Stimulated activated CD4-positive, alpha-beta T cell treated with anti-CD3 and anti-CD28 coated beads, Interleukin-15, amount 100 ng/mL, for 1 hour (primary cell): ENCODE measurements at places on chromosomes 2 and 18.

DNA sequence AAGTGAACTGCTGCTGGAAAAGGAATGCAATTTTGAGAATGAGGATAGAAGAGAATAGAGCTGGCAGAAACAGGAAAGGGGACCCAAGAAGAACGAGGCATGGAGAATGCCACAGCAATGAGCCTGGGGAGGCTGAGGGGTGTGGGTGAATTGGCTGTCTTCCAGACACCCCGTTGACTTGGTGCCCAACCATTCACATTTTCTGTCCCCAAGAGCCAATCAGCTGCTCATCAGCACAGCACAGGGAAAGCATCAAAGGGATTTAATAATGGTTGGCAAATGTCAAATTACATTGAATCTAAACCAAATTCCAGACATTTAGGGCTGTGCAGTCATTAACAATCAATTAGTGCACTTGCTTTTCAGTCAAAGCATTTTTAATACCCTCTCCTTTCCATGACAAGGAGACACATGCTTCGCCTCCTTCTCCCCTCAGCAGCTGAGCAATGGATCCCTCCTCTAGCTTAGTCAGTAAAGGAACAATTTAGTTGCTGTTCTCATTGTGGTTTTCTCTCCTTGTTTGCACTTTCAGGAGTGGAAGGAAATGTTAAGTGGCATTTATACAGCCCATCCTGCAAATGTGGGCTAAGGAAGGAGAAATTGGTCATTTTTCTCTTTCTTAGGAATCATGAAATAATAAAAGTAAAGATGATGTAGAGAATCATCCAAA lies 98.8 kb downstream of the KLF7 start:
- no peak for DNase-seq

- DNase-seq, result no peak
Observed at GRCh38 chr2:38685116-38685735, 19.3 kb downstream of the GALM start.

- DNase-seq, result no peak
Observed at GRCh38 chr18:9319333-9319732, 15.2 kb upstream of the TWSG1 start.

- DNase-seq, result no peak
Observed at GRCh38 chr2:219631904-219632759, 4.7 kb downstream of the SLC4A3 start.

DNA sequence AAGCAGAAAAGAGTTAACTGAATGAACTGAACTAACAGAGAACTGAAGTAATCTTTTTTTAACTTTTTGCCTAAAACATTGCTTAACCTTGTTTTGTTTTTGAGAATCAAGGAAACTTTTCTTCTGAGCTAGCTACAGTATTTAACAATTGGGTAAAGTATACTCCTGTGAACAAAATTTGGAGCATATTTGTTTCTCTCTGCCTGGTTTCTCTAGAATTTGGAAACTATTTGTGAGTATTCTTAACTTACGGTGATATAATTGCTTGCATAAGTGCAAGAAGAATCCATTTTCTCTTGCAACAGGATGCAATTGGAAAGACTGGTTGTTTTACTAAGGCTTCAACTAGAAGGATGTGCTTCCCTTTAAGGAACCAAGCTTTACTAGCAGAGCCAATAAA lies 65.9 kb upstream of the FAM98A start:
- no peak for DNase-seq

DNA sequence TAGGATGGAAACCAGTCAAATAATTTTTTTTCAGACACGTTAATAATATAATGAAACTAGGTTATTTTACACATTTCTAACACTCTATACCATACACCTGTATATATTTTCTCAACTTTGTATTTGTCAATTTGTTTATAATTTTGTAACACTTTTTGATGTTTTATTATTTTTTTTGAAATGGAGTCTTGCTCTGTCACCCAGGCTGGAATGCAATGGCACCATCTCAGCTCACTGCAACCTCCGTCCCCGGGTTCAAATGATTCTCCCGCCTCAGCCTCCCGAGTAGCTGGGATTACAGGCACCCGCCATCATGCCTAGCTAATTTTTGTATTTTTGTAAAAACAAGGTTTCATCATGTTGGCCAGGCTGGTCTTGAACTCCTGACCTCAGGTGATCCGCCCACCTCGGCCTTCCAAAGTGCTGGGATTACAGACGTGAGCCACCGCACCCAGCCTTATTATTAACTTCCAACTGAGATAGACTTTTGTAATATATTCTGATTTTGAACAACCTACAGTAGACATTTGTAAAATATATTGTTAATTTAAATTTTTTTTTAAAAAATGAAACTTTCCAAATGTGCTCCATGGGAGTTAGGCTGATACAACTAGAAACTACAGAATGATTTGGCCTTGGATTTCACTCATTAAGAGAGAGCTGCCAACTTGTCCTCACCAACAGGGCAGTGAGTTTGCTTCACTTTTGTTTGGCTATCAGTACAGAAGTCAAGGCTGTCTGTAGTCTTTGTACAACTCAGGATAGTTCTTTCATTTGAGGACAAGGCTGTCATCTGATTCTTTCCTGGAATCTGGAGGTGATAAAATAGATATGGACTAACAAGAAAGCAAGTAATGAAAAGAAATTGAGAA lies 33.9 kb upstream of the COBLL1 start:
- no peak for DNase-seq

- DNase-seq, result no peak
Observed at GRCh38 chr18:9708057-9708433, at the start of gene RAB31. Gene RAB31, plus strand, starts transcription at chr18:9708301. Its CDS starts 105 bp downstream, at chr18:9708406.

DNA sequence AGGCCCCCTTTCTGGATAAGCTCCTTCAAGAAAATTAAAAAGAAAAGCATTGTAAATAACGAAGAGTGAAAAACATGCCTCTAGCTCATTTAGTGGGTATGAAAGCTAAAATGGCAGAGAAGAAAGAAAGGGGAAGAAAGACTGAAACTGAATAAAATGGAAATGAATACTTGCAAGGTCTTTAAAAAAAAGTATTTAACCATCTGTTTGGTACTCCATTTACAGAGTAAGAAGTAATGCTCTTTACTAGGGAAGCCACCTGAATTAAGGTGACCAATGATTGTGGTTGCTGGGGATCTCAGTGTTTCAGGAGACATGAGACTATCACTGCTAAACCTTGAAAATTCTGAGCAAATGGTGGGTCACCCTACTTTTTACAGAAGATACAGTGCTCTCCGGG lies 17.7 kb upstream of the ARL5A start:
- no peak for DNase-seq

DNA sequence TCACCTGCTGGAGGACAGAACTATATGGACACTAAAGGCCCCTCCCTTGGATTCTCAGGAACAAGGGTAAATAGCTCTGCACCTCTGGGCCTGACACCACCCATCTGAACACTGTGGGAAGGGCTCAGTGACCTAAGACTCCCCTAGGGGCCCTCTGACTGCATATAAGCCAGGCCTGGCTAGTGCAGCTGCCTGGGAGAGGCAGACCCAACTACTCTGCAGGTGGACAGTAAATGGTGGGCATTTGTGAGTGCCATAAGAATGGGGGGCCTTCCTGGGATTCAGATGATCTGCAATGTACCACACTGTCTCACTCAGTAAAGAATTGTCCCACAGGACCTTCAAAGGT lies 11.2 kb upstream of the WIPF1 start:
- DNase-seq, result no peak

DNA sequence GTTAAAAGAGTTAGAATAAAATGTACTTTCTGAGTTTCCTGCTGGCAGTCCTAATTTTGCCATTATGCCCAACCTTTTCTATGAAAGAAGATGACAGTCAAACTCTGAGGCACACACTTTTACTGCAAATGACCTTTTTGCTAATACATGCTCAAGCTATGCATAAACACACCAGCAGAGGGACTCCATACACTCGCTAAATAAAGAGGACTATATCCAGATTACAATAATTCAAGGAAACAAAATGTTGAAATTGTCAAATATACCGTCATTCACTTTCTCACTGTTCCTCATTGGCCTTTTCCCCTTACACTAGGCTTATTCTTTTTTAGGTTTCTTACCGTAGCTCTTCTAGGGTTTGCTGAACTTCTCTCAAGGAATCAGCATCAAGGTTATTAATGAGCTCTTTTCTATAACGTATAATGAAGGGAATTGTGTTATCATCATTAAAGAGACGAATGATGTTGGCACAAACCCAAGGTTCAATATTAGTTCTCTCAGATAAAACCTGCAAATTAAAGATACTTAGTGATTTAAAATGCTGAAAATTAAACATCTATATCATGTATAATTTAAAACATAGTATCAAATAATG lies 25.7 kb downstream of the SRBD1 start:
- no peak for DNase-seq

DNA sequence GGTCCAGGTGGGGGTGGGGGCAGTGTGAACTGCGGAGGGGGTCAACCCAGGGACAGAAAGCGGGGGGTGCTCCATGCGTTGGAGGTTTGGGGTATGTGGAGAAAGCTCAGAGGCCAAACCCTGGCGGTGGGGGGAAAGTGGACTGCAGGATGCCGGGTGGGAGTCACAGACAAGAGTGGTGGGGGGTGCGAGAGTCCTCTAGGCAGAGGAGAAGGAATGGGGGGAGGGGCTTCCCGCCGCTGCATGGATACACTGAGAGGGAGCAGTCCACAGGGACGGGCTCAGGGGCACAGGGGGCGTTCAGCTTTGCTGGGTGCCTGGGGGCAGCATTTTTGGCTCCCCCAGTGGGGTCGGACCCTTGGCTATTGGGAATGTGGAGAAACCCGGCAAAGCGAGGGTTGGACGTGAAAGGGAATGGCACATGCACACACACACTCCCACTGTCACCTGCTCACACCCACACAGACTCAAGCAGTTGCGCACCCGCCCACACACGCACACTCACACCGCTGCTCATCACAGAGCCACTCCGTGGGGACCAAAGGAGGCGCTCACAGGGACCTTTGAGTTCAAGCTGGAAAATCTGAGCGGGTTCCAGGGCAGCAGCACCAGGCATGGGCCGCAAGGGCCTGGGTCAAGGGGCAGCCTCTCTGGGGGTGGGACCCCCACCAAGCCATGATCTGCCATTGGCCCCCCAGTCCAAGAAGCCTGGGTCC lies 7.7 kb downstream of the GBX2 start:
- no peak for DNase-seq
